ENCODE measurements at places on chromosomes 5 and 9.

DNA sequence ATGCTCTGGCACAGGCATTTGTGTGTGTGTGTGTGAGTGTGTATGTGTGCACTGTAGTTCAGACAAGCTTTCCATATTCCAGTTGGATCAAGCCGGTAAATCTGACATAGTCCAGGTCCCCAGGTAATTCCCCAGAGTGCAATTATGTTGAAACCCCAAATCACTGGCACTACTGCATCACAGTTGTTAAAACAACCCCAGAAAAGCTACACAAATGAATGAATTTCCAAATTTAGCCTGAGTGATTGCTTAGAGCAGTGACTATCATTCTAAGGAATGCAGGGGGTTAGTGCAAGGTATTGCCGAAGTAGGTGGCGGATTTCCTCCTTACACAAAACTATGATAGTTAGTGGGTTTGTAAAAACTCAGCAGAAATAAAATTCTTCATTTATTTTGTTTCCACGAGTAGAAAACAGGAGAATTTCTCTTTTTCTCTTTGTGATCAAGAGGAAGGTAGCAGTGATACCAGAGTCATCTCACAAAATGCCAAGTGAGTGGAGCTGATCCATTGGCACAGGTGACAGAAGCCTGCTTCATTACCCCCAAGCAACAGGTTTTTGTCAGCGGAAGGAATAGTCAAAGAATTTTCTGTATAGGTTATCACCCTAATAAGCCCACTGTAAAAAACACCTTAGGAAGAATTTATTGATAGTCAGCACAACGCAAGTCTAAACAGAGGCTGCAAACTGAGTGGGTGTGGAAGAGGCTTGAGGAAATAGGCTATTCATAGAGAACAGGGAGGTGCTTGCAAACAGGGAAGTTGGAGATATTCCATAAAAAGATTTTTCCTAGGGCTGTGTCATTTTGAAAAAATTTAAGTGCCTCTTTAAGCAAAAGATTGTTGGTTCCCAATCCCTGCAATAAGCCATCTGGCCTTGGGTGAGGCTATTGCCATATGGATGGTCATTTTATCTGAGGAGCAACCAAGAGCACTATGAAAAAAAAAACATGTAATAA is 385.1 kb downstream of the CHSY3 start:
- no peak for DNase-seq

GRCh38 chr5:149363358-149363757 is 5.5 kb downstream of the PCYOX1L start:
- DNase-seq = no peak

DNA sequence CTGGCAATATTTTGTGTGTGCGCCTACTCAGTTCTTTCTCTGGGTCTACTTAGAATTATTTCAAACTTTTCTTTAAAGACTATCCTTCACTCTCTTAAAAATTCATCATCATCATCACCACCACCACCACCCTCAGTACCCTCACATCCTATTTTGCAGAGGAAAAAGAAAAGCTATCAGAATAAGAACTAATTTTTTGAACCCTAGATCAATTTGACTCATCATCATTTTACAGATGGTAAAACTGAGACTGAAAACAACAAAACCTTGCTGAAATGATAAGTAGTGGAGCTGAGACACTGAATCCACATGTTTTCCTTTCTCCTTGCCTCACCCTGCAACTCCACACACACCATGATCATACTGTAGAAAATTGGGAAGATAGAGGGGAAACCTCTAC is 119.3 kb downstream of the SSBP2 start:
- DNase-seq = no peak

DNA sequence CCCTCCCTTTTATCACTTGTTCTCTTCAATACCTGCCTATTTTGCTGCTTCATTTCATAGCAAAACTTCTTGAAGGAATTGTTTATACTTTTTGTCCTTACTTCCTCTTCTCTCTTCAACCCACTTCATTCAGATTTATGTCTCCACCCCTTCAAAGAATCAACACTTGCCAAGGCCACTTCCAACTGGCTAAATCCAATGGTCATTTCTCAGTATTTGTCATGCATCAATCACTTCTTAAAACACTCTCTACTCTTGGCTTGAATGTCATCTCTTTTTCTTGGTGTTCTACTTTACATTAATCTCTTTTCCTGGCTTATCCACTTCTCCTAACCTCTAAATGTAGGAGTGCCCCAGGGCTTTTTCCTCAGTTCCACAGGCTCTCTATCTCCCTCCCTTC is 8.3 kb upstream of the FCHO2 start:
- no peak for DNase-seq

DNA sequence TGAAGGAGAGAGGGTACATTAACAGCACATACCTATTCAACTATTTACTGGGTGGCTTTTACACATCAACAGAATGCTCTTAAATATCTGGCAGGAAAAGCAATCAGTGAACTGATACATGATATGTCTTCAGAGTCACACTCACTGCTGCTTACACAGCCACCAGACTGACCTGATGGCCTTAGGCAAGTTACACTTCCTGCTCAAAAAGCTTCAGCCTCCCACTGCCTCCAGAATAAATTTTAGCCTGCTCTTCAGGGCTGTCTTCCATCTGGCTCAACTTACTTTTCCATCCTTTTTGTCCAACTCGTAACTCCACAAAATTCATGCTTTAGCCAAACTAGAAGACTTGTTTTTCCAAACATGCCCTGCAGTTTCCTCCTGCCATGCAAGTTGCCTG is 10.7 kb downstream of the LOX start:
- DNase-seq = no peak

DNA sequence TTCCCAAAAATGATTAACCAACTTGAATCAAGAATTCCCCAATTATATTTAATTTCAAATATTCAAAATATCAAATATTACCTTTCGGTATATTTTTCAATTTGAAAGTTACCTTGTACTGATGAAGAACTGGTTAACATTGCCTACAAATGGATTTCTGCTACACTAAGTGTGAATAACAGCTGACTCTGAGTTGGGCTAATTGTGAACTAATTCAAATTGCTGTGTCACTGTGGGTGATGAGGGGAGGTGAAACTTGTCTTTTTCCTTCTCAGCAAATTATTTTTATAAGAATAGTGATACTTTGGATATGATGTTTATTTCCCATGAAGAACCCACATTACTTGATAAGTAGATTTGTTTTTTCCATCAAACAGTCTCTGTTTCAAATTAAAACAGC is 103.4 kb upstream of the RPS23 start:
- no peak for DNase-seq

DNA sequence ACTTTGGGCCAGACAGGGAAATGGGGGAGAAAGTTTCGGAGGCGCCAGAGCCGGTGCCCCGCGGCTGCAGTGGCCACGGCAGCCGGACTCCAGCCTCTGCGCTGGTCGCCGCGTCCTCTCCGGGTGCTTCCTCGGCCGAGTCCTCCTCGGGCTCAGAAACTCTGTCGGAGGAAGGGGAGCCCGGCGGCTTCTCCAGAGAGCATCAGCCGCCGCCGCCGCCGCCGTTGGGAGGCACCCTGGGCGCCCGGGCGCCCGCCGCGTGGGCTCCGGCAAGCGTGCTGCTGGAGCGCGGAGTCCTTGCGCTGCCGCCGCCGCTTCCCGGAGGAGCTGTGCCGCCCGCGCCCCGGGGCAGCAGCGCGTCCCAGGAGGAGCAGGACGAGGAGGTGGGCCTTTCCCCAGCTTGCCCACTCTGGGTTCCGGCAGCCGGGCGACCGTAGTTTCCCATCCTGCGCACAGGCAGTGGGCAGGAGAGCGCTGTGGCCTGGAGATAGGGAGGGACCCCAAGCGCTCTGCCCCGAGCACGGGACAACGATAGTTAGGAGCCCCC is 516 bp downstream of the MAST4 start:
- no peak for DNase-seq

GRCh38 chr9:88161144-88161543 is 22.9 kb upstream of the SPATA31C2 start:
- no peak for DNase-seq

GRCh38 chr9:131651160-131651559 is 88.7 kb downstream of the RAPGEF1 start:
- DNase-seq = no peak
